ENCODE measurements at places on chromosomes 12 and 14.

- no peak for DNase-seq
These were observed 424.1 kb downstream of the APAF1 start for GRCh38 chr12:99068993-99069747.

- DNase-seq, result no peak
These were observed 56.1 kb downstream of the TRAF3 start for GRCh38 chr14:102833341-102833740.

DNA sequence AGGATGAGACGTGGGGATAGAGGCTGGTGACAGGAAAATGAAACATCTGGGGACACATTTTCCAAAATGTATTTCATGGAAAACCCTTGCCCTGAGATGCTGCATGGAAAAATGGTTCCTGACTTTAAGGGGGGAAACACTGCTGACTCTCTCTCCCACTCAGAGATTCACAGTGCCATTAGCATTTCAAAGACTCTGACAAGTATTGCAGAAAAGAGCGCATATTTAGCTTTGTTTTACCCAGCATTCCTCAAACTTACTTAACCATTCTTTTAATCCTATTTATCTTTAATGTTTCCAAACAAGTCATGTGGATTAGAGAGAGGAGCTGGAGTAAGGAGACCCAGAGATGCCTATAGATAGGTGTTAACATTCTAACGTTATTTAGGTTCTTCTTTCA is 141.8 kb upstream of the DYRK2 start:
- no peak for DNase-seq

- peak; percentile 62 for DNase-seq
These were observed 405.7 kb downstream of the ZFP36L1 start for GRCh38 chr14:68386950-68387779.

DNA sequence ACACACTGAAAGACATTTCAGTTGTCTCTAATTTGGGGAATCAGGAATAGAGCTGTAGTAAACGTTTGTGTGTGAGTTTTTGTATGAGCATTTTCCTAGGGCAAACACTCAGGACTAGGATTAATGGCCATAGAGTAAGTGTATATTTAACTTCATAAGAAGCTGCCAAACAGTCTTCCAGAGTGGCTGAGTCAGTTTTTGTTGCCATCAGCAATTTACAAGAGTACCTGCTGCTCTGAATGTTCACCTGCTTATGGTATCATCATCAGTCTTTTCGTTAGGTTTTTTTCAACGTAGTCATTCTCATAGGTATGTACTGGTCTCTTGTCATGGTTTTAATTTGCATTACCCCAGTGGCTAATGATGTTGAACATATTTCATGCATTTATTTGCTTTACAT is 30.6 kb upstream of the TRHDE start:
- no peak for DNase-seq

DNA sequence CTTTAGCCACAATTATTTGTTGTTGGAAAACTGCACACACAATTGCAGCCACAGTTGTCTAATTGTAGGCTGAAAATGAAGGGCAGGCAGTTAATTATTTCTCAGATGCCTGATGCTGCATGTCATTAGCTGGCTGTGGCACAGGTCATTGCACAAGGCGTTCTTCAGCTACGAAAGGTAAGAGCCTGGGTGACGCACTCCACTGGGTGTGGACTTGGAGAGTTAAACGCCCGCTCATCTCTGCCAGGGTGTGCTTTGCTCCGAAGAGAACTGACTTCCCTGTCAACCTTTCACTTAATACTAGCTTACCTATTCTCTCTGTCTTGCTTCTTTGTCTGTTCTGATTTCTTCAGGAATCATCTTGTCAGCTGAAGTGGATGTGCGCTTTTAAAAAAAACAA is 91.4 kb upstream of the CPM start:
- no peak for DNase-seq

- no peak for DNase-seq
These were observed 18.0 kb upstream of the NUDT14 start for GRCh38 chr14:105199093-105199492.

DNA sequence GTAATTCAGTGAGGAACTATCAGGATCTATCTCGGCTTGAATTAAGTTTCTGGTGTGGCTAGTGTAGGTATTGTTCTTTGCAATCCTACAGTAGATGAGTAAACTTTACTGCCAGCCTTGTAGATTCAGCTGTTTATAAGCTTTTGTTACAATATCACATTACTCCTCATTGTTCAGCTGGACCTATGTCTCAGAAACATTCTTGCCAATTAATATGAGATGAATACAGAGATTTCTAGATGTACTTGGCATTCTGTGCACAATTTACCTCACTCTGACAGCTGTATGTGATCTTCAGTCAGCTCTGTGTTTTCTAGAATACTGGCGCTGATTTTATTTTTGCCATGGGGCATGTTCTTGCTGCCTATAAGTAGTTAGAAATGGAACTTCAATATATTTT is 55.7 kb downstream of the METTL25 start:
- no peak for DNase-seq

GRCh38 chr14:35380794-35381193 is 23.8 kb downstream of the NFKBIA start:
- peak; percentile 47 for DNase-seq

DNA sequence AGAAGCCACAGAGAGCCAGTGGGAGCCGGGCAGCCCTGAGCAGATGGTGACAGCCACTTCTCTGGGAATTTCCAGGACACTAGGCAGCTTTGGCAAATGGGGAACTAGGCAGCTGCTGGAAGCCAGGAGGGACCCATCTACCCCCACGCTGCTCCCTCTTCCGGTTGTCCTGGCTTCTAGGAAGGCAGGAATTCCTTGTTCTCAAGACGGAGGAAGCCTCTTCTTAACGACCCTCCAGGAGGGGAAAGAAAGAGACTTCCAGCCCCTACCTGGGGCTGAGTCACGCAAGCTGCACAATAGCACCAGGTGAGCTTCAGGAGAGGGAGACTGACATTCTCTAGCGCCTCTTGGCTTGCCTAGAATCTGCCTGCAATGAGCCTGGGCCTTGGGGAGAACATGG is 141.5 kb downstream of the ANO2 start:
- DNase-seq, result no peak
